Osteocyte (in vitro differentiated cells): ENCODE measurements at places on chromosomes 16 and 17. TPM values are rescaled to one million over a fixed set of nuclear protein-coding genes. Genes with fewer than 3 reads are reported as not detected.

GRCh38 chr16:9286930-9287329, 195.5 kb downstream of the HAPSTR1 start:
- no peak for DNase-seq

DNA sequence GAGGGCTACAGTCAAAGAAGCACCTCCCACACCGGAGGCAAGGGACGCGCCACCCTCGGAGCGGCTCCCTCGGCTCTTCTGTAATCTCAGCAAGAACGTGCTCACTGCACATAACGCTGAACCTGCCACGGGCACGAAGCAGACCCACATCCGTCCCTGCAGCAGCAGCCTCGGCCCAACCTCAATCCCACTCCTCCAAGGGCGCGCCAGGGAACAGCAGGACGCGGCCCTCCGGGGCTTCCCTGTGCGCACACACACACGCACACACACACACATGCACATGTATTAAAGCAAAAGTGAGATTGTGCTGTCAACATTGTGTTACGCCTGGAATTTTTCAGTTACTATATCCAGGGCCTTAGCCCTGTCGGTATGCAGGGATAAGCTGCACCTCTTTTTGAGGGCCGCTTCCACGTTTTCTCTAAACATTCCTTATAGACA, 54.0 kb downstream of the TBC1D16 start:
- no peak for DNase-seq

GRCh38 chr16:1497014-1497598, 3.9 kb downstream of the TELO2 start:
- DNase-seq: no peak

DNA sequence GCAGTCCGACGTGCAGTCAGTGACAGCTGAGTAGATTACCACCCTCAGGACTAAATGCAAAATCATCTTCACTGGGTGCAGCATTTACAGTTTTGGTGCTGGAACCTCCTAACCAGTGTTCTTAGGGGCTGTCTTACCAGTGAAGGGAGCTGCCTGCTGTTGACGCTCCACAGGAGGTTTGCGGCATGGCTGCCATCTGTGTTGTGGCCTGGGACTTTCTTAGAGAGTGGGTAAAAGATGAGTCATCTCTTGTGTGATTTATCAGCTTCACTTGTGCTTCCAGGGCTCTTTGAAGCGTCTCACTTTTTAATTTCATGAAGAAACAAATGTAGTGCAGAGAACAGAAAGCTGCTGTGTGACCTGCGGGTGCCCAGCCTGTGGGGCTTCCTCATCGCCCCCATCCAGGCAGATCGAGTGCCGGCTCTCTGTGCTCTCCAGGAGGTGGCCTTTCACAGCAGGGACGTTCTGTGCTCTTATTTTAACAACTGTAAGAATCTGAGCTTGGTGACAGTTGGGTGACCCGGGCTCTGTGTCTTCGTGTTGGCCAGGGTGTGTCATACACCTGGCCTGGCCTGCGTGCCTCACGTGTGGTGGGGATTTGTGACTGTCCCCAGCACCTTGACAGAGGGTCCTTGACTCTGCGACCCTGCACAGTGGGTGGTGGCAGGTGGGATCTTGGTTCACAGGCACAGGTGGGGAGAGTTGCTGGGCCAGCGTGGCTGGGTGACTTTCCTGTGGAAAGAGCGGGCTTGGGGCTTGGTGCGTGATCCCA, 24.3 kb upstream of the ZNF750 start:
- no peak for DNase-seq

GRCh38 chr17:39966771-39967170, 4.0 kb downstream of the GSDMA start:
- no peak for DNase-seq

DNA sequence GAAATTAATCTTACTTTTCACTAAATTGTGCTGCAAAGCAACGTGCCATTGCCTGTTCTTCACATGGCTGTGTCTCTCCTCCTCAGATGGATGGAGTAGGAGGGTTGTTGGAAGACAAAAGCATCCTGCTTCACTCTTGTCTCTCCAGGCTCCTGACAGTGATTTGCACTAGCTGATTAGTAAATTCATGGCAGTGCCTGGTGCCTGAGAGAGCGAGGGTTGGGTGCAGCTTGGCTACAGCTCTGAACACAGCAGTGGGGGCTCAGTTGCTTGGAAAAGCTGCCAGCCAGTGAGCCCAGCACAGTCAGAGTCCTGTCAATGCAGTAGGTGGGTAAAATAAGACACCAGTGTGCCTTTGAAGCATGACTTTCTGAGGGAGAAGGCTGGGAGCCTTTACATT, 37.4 kb downstream of the CDH13 start:
- DNase-seq: no peak

Gene PTX4
- total RNA-seq: not detected in 2 replicates

GRCh38 chr16:1325673-1326371, 7.6 kb upstream of the BAIAP3 start:
- DNase-seq: no peak
